Stimulated activated CD8-positive, alpha-beta memory T cell treated with anti-CD3 and anti-CD28 coated beads, Interleukin-4, amount 100 ng/mL, for 1 hour (primary cell): ENCODE measurements at places on chromosomes 4 and X.

- DNase-seq: no peak
These were observed 66.0 kb upstream of the STOX2 start for GRCh38 chr4:183838987-183839712.

DNA sequence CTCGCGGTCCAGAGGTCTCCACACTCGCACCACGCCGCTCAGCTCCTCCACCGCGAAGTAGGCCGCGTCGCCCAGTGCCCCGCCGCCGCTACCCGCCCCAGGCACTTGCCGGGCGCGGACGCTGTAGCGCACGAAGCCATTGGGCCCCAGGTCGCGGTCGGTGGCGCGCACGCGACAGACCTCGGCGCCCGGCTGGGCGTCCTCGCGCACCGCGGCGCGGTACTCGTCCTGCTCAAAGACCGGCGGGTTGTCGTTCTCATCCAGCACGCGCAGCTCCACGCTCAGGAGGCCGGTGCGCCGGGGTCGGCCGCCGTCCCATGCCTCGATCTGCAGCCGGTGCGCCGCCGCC lies 1.4 kb downstream of the DCHS2 start:
- DNase-seq: no peak

DNA sequence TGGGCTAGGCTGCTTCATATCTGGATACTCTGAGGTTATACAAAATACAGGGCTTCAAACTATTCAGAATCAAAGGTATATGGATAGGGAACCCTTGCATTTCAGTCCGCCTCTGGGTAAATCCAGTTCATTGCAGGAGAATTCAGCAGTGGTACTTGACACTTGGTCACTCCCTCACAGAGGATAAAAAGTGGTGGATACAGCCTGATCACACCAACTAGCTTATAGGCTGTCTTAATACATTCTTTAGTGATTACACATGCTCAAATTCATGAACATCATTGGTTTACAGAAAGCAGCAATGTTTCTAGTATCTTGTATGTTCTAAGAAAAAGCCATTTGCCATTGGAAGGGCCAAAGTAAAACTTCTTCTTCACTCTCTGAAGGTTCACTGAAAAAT lies 104.8 kb upstream of the PDE5A start:
- DNase-seq: no peak

DNA sequence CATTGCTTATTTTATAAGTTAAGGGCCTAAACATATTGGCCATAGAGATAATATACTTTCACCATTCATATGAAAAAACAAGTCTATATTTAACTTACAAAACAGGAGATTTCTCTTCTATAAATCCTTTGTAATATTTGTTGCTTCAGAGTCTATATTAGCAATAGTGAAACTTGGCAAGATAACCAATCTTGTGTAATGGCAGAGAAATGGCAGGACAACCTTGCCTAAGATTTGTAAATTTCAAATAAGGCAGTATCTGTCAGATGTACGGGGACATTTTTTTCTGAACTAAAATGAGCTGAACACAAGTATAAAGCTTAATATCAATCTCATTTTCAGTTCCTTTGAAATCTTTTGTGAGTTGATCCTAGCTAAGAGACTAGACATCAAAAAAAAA lies 17.8 kb upstream of the CPEB2 start:
- no peak for DNase-seq

GRCh38 chrX:23304881-23305280 lies 29.8 kb upstream of the PTCHD1 start:
- no peak for DNase-seq

GRCh38 chrX:101550751-101551379 lies 518 bp downstream of the ARMCX1 start:
- DNase-seq: no peak

GRCh38 chr4:78483811-78484210 lies 67.8 kb upstream of the ANXA3 start:
- DNase-seq: no peak

GRCh38 chrX:127390316-127390715 lies 570.8 kb downstream of the PRR32 start:
- DNase-seq: no peak

GRCh38 chr4:72555377-72555831 lies 13.6 kb downstream of the ADAMTS3 start:
- no peak for DNase-seq

- no peak for DNase-seq
These were observed 24.6 kb downstream of the VSIG4 start for GRCh38 chrX:66015152-66015831.

GRCh38 chrX:106599411-106599810 lies 12.4 kb upstream of the RADX start:
- no peak for DNase-seq

- DNase-seq: no peak
These were observed 725 bp downstream of the SMC1A start for GRCh38 chrX:53421772-53422085.

GRCh38 chr4:56469489-56470210 lies 2.2 kb downstream of the SRP72 start:
- no peak for DNase-seq

DNA sequence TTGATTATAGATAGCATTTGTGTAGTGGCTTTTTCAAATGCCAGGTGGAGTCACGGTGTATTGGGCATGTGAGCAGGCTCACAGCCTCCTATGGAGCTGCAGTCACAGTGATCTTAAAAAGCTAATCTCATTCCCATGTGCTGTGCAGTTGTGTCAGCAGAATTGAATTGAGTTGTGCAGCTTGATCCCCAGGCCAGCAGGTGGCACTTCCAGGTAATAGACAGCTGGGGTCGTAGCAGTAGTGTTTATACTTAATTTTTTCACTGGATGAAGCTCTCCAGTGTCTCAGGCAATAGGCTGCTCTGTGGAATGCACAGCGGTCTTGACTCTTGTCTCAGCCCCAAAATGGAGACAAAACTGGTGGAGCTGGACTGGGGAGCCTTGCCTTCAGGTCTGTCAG lies 1028.1 kb downstream of the SH3BGRL start:
- DNase-seq: no peak

DNA sequence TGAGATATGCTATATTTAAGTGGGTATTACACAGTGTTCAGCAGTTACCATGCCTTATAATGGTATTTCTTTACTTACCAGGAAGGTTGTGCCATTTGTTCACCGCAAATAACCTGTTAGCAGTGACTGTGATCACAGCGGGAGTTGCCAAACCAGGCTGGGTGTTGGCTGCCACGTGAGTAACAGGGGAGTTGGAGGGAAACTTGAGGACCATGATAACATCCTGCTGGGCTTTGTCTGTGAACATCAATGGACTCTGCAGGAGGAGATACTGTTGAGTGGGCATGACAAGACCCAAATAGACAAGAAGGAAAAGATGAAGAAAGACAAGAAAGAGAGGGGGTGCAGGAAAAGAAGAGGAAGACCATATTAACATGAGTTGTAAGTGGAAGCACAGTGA lies 242.9 kb downstream of the DCLK2 start:
- DNase-seq: no peak

- DNase-seq: no peak
These were observed 459.0 kb downstream of the PDGFC start for GRCh38 chr4:156512622-156513021.

DNA sequence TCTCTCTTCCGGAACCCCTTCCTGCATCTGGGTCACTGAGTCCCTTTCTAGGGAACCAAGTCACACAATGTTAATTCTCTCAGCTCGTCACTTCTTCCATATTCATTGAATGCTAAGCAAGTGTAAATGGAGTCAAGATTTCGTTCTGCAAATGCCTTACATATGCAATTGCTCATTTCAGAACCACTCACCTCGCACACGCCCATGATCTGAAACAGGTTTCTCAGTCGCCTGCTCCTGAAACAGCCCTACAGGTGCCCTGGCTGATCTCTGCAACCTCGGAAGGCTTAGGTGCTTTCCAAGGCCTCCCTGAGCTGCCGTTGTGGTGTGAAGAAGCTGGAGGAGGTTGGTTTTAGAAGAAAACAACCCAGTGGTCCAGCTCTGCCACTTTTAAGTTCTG lies 100.8 kb upstream of the MSX1 start:
- no peak for DNase-seq

DNA sequence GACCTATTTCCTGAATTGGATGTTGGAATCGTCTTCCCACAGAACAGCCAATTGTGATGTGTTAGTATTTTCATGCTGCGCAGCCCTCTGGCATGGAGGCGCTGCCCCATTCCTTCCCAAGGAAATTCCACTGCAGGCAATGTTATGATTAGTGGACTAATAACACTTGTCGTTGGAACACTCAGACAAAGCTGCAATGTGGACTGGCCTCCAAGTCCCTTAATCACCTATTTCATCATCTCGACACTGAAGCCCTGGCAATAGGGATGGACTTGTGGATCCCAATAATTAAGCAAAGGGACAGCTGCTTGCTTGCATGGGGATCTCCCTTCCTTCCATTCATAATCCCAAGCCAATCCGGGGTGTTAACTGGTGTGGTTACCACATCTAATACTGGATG lies 78.8 kb upstream of the PLAC1 start:
- no peak for DNase-seq

DNA sequence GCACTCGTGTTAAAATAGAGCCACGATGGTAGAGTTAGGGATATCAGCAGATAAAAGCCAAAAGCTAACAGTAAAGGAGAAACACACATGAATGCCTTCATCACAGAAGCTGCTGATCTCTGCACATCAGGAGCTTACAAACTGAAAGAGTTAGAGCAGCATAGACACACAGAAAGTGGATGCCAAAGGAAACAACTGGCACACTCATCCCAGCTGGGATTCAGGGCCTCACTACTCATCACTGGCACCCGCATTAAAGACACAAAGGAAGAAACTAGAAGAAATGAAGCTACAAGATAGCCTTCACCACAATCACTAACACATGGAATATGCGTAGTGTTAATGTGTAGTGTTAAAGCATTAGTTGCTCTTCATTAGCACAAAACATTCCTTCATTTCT lies 156.4 kb upstream of the TBL1X start:
- no peak for DNase-seq

- DNase-seq: no peak
These were observed 36.6 kb downstream of the FHL1 start for GRCh38 chrX:136183917-136184316.

- DNase-seq: no peak
These were observed 18.1 kb downstream of the OFD1 start for GRCh38 chrX:13752646-13753045.

- DNase-seq: no peak
These were observed 81.2 kb downstream of the ADAM29 start for GRCh38 chr4:174999407-174999806.

- DNase-seq: no peak
These were observed 457 bp upstream of the RAB9A start for GRCh38 chrX:13688384-13688957.

- no peak for DNase-seq
These were observed 648 bp upstream of the SCD5 start for GRCh38 chr4:82799006-82799881.

DNA sequence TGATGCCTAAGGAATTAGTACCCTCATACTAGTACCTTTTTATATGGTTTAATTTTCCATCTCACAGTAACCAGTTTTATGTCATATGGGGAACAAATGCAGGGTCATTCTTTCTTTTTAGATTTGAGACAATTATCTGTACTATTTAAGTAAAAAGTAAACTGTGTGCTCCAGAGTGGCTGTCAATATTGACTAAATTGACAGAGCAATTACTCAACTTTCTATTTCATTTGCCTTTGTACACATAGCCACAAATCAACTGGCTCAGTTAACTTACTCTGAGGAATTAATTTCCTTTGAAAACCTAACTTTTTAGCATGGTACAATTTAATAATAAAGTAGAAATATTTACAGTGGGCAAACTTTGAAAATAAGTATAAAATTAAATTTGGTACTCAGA lies 28.5 kb upstream of the TEX13C start:
- no peak for DNase-seq

DNA sequence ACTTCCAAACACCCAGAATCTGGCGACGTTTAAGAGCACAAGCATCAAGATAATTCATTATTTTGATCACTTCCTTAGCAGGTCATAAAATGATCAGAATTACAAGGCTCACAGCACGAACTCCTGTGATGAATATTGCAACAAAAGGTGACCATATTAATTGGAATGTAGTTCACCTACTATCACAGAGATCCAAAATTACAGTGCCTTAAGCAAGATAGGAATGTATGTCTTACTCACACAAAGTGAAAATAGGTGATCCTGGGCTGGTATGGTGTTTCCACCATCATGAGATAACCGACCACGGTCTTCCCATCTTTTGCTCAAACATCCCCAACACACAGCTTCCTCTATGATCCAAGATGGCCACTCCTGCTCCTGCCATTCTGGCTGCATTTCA lies 131.2 kb downstream of the SCFD2 start:
- DNase-seq: no peak

DNA sequence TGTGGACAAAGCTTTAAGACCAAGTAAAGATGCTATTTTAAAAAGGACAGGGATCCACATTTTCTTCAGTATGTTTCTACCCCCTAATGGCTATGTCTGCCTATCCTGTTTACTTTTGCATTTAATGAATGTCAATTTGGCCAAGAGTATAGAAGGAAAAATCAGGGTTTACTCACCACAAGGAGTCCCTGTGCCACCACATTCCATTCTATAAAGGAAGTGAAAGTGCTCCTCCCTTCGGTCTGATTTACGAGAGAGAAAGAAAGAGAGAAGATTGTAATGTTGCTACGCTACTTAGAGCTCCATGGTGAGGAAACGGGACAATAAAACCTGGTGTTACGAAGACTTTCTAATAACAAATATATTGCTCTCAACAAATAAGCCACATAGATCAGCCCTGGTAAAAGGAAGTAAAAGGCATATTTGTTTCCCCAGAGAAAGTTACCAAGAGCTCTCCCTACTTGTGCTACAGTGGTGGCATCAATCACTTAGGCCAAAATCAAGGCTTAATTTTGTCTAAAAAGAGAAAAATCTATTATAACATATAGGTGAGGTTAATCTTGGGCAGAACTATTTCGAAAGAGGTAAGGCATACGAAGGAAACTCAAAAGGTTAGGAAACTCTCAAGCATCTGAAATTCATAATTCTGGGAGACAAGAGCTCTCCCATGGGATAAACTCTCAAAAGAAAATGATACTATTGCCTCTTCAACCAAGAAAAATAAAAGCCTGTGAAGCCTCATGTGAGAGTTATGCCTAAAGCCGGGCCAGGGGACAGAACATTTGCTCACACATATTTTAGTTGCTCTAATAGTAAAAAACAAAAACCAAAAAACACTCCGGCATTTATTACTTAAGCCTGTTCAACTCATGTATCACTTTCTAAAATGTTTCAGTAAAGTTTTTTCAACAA lies 29.5 kb downstream of the TAPT1 start:
- no peak for DNase-seq

DNA sequence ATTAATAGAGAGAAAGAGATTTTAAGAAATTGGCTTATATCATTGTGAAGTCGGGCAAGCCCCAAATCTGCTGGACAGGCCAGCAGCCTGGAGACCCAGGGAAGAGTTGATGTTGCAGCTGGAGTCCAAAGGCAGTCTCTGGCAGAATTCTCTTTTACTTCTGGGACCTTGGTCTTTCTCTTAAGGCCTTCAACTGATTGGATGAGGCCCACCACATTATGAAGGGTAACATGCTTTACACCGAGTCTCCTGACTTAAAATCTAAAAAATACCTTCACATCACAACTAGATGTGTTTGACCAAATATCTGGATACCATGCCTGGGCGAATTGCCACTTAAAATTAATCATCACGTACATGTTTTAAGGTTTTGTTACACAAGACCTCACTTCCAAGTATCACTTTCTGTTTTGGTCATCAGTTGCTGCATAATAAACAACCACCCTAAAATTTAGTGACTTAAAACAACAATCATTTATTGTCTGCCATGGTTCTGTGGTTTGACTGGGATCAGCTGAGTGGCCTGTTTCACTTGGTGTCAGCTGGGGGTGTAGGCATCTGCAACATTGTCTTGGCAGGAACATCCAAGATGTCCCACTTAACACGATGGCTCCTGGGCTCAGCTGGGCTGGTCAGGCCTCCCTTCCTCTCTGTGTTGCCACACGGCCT lies 3.4 kb downstream of the CD38 start:
- no peak for DNase-seq

GRCh38 chr4:148116969-148117368 lies 325.2 kb downstream of the NR3C2 start:
- no peak for DNase-seq
